DMS 273 treated with DMSO at 0.1 percent for 48 hours (cell line): ENCODE measurements at places on chromosomes 3 and 15.

DNA sequence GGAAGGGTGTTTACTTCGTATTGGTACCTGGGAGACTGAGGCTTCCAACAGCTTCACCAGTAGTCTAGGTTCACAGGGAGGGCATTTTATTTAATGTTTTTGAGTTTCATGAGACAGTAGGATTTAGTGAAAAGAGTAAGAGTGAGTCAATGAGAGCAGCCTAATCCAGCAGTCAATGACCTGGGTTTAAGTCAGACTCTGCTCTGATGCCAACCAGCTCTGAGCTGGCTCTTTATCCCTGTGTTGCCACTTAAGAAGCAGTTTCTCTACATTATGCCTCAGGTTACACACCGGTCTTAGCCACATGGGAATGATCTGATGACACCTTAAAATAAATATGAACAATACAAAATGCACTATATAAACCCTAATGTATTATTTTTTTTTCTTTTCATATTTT, 59.4 kb upstream of the KCNMB2 start:
- DNase-seq = no peak

- DNase-seq = no peak
Observed at GRCh38 chr3:16743276-16743675, 138.1 kb upstream of the DAZL start.

DNA sequence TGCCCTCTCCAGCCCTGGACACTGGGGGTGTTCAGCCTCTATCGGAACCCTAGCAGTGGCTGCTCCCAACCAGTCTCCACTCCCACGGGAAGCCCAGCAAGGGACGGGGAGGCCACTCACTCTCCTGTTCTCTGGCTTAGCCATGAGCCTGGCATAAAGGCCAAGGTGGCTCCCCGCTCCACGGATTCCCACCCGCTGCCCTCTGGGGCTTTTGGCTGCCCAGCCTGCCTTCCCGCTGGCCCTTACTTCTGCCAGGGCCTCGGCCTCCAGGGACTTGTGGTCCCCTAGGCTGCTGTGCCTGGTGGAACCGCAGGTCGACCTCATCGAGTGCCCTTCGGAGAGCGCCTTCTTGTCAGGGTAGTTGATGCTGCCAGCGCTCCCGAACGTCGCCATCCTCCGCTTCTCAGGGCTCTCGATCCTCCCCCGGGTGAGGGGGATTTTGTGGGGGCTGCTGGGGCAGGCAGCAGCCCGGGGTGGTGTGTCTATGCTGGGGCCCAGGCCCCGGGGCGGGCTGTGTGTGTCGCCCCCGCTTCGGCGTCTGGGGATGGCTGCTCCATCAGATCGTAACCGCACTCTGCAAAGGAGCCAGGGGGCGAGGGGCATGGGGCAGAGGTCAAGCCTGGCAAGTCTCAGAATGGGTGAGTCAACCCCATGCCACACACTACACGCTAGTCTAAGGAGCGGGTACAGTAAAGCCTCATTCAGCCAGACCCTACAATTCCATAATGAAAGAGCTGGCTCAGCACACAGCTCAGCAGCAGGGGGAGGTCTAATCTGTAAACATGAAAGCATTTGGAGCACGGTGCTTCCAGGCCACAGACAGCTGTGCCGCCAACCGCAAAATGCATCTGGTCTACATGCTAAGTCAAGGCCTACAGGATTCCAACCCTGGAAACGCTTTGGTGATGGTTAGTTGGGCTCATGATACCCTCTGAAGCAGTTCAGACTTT, 27.3 kb upstream of the RAD18 start:
- no peak for DNase-seq

DNA sequence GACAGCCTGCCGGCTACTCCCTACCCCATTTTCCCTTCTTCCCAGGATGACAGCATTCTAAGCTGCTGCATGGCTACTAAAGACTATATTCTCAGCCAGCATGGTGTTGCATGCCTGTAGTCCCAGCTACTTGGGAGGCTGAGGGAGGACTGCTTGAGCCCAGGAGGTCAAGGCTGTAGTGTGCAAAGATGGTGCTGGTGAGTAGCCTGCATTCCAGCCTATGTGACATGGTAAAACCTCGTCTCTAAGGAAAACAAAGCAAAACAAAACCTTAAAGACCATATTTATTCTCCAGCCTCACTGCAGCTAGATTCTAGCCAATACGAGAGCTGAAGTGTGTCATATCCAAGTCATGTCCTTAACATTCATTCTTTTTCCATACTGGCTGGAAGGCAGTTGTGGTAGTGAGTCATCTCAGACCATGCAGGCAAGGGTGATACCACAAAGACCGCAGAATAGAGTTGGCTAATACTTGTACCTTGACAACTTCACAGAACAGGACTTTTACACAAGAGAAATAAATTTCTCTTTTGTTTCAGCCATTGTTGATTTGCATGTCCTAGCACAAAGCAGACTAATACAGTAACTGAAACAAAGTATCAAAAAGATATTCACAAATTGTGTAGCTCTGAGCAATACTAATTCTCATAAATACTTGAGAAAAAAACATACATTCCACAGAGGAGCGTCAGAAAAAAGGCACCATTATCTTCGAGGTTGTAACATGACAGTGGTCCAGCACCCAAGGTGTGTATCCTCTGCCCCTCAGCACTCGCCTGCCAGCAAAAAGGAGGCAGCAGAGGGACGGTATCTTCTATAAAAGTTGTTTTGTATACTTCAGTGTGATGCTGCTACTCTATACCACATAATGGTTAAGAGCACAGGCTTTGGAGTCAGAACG, 14.8 kb downstream of the PBRM1 start:
- DNase-seq = no peak

GRCh38 chr3:66456711-66457173, 44.1 kb downstream of the LRIG1 start:
- no peak for DNase-seq
